ENCODE measurements at places on chromosomes 2 and 18.

- no peak for DNase-seq
These were observed 39.6 kb downstream of the ITGAV start for GRCh38 chr2:186629250-186629996.

DNA sequence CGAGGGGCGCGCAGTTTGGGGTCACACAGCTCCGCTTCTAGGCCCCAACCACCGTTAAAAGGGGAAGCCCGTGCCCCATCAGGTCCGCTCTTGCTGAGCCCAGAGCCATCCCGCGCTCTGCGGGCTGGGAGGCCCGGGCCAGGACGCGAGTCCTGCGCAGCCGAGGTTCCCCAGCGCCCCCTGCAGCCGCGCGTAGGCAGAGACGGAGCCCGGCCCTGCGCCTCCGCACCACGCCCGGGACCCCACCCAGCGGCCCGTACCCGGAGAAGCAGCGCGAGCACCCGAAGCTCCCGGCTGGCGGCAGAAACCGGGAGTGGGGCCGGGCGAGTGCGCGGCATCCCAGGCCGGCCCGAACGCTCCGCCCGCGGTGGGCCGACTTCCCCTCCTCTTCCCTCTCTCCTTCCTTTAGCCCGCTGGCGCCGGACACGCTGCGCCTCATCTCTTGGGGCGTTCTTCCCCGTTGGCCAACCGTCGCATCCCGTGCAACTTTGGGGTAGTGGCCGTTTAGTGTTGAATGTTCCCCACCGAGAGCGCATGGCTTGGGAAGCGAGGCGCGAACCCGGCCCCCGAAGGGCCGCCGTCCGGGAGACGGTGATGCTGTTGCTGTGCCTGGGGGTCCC, at the start of gene ITGA4:
Gene ITGA4, plus strand, starts transcription at position 266 of the 620 bp plus-strand sequence. Its CDS starts 269 bp downstream, at position 535.
- DNase-seq = peak; percentile 84

- DNase-seq = no peak
These were observed 9.5 kb downstream of the PRKRA start for GRCh38 chr2:178441426-178441825.

DNA sequence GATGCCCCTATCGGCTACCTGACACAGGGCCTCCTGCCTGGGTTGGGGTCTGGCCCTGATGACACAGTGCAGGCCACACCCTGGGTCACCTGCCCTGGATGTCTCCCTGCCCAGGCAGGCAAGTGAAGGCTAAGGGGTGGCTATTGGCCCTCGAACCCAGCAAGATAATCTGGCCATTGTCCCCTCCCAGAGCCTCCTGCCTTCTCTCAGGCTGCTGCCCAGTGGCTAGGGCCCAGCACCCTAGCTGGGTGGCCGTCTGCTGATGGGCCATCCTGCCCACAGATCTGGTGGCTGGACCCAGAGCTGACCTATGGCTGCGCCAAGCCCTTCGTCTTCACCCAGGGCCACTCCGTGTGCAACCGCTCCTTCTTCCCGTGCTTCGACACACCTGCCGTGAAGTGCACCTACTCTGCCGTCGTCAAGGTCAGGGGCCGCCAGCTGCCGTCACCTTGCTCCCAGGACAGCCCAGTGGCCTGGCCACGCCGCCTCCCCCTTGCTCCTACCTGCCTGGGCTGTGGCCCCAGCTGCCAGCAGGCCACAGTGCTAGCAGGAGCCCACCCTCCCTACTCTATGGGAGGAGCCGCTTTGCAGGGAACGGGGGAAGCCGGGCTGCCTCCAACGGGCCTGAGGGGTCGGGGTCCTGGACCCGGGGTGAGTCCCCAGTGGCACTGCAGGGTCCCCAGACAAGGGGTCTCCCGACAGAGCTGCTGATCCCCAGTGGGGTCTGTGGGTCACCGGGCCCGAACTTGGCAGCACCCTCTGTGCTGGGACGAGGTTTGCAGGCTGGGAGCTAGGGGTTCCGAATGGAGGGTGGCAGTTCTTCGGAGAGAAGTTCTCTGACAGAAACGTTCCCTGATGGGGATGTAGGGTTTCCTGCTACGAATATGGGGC, 4.1 kb downstream of the RNPEPL1 start:
- DNase-seq = no peak

- no peak for DNase-seq
These were observed 3.9 kb upstream of the SERPINB2 start for GRCh38 chr18:63883617-63884016.

GRCh38 chr2:21763501-21763900, 639.7 kb downstream of the TDRD15 start:
- no peak for DNase-seq

- DNase-seq = no peak
These were observed 179.7 kb downstream of the ANAPC1 start for GRCh38 chr2:111704246-111704645.

- DNase-seq = no peak
These were observed 565.2 kb upstream of the ID2 start for GRCh38 chr2:8116661-8117060.

GRCh38 chr18:10249270-10249669, 205.2 kb upstream of the APCDD1 start:
- no peak for DNase-seq

DNA sequence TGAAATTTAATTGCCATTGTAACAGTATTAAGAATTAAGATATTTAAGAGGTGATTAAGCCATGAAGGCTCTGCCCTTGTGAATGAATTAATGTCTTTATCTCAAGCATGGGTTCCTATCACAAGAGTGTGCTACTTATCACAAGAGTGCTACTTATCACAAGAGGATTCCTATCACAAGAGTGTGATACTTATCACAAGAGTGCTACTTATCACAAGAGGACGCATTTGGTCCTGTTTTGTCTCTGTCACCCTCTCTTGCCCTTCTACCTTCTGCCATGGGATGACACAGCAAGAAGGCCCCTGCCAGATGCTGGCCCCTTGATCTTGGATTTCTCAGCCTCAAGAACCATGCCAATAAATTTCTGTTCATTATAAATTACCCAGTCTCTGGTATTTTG, 13.2 kb upstream of the COL5A2 start:
- DNase-seq = no peak

- no peak for DNase-seq
These were observed 75.1 kb downstream of the SH3BP4 start for GRCh38 chr2:235026649-235027557.

GRCh38 chr2:63218800-63219526, 168.3 kb downstream of the OTX1 start:
- no peak for DNase-seq

DNA sequence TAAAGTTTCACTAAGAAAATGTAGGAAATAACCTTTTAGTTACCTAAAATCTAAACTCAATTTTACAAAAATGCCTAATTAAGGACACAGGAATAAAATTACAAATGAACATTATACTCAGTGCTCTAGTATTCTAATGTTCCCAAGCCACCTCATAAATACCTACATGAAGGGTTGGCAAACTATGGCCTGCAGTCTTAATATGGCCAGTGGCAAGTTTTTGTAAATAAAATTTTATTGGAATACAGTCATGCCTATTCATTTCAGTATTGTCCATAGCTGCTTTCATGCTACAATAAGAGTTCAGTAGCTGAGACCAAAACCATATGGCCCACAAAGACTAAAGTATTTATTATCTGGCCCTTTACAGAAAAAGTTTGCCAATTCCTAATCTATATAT, 53.8 kb downstream of the SS18 start:
- DNase-seq = no peak

GRCh38 chr18:68740966-68741365, 26.1 kb upstream of the TMX3 start:
- no peak for DNase-seq

DNA sequence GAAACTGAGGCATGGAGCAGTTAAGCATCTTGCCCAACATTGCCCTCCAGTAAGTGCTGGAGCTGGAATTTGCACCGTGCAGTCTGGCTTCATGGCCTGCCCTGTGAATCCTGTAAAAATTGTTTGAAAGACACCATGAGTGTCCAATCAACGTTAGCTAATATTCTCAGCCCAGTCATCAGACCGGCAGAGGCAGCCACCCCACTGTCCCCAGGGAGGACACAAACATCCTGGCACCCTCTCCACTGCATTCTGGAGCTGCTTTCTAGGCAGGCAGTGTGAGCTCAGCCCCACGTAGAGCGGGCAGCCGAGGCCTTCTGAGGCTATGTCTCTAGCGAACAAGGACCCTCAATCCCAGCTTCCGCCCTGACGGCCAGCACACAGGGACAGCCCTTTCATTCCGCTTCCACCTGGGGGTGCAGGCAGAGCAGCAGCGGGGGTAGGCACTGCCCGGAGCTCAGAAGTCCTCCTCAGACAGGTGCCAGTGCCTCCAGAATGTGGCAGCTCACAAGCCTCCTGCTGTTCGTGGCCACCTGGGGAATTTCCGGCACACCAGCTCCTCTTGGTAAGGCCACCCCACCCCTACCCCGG, 1.3 kb downstream of the PROC start:
- no peak for DNase-seq

DNA sequence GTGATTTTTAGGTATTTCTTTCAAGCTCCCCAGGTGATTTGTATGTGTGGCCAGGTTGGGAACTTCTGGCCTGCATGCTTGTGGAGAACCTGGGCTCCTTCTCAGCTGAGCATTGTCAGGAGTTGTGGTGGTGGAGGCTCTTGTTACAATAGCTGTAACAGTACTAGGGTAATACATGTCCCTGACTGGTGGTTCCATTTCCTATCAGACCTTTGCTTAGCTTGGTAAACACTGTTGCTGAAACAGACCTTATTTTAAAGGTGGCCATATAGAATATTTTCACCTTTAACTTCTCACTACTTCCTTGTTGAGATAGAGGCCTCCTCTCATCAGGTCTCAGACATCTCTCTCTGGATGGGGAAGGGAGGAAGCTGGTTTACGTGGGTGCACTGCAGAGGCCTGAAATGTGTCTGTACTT, 79.2 kb downstream of the SETBP1 start:
- DNase-seq = no peak

- DNase-seq = no peak
These were observed 13.3 kb upstream of the CAPN13 start for GRCh38 chr2:30820381-30821055.

DNA sequence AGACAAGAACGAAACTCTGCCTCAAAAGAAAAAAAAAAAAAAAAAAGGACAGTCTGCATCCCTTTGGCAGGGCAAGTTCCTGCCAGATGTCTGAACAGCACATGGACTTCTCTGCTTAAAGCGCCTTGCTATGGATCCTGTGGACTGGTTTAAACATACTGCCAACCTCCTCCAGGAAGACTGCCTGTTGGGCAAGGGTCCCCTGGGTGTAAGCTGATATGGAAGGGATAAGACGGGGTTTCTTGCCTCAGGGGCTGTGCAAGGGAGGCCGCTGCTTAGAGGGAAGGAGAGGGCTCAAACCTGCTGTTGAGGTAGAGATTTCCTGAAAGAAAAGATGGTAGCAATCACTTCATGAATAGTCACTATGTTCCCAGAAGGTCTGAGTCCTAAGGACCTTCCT, 22.2 kb downstream of the SKA1 start:
- no peak for DNase-seq

DNA sequence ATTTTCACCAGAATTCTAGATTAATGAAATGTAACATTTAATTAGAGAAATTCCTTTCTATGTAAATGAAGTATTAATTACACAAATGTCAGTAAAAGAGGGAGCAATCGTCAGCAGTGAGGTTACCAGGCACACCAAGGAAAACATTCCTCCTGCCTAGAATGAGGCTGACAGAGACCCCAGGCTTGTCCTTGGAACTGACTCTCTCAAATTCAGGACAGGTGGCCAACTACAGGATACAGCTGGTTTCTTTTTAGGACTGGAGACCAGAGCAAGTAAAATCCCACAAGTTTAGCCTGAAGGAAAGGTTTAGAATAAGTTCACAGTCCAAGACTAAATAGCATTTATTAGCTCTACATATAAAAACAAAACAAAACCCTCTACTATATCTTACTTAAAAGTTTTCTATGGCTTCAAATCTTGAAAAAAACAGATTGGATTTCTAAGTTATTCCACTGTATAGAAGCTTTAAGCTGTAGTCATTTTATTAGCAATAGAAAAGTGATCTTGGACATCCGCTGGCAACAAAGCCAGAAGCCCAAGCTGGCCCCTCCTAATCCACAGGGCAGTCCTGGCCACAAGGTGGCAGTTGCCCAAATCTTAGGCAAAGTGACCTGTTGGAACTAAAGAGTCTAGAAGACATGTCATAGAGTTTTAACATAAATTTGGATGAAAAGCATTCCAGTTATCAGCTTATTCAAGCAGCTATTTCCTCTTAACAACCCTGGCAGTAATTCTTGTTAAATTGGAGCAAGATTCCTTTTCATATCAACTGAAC, 81.0 kb downstream of the SP3 start:
- peak; percentile 13 for DNase-seq

GRCh38 chr2:41197781-41198180, 745.9 kb upstream of the SLC8A1 start:
- DNase-seq = no peak

DNA sequence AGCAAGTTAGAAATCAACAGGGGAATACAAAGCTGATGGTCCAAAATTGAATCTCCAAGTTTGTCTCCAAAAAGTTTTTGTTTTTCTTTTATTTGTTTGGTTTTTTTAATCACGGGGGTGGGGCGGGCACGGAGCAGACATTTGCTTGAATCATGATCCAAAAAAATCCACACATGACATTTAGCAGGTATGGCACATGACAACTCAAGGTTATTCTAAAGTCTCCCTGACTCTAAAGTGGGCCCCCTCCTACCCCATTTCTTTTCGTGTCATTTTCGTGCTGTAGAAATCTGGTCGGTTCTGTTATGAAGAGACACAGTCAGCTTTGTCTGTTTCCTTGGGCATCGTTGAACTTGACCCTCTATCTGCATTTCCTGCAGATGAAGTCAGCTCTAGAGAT, 14.6 kb downstream of the RNU4ATAC start:
- no peak for DNase-seq

GRCh38 chr18:47110492-47111274, 39.6 kb downstream of the HDHD2 start:
- DNase-seq = no peak

- no peak for DNase-seq
These were observed 418.9 kb downstream of the IRS1 start for GRCh38 chr2:226380679-226381078.

DNA sequence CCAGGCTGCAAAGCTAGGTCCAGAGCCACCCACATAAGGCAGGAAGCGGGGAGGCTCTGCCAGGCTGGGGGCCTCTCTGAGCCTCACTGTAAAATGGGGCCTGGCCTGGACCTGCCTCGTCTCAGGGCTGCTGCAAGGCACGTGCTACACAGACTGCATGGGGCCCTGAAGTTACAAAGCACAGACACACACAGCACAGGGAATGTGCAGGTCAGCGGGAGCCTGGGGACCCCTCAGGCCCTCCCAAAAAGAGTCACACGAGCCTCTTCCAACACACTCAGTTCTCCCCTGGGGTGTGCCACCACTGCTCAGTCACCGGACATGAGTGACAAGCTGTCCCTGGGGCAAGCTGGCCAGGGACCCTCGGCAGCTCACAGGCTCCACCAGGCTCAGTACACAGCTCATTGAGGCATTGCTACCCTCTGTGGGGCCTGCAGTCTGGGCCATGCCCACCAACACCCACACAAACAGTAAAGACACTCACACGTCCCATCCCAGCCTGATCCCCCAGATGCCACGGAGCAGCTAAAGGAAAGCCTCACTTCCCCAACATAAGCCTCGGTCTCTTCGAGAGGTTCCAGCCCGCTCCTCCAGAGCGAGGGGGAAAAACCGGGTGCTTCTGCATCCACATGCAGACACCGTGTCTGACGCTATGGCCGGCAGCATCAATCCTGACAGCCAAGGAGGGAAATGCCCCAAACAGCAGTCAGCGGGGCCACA, 33.7 kb downstream of the BOK start:
- DNase-seq = no peak

GRCh38 chr2:235218486-235218907, 266.7 kb downstream of the SH3BP4 start:
- no peak for DNase-seq

Measured in activated T-helper 1 cell treated with Interleukin-2 at 50 U/mL for 16 hours (primary cell).